Esophagus mucosa (tissue), 1 donor: ENCODE measurements at places on chromosomes 4 and X.

GRCh38 chr4:120105472-120105871 lies 38.8 kb upstream of the MAD2L1 start:
- no peak for ATAC-seq

DNA sequence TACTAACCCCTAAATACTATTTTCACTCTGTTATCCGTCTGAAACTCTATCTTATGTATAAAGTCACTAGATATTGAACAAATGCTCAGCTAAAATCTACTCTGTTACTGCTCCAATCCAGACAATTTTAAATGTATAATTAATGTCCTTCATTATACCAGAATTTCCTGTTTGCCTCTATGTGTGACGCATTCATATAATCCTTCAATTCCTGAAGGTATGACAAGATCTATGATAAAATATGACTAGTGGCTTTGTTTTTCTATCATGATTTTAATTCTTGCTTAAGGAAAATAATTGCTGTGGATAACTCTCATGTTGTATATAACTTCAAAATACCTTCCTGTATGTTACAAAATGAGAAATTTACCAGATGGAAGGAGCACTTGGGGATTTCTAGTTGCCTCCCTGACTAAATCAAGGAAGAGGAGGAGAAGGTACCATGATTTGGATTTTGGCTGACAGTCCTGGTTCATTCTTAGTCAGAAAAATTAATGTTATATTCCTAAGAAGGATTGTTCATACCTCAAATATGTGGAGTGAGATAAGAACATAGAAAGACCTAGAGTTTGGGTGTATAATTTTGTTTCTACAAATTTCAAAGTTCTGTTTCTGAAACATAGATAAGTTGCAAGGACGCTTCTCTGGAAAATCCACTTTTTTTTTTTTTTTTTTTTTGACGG lies 4.9 kb downstream of the CXCL6 start:
- peak; percentile 78 for ATAC-seq

DNA sequence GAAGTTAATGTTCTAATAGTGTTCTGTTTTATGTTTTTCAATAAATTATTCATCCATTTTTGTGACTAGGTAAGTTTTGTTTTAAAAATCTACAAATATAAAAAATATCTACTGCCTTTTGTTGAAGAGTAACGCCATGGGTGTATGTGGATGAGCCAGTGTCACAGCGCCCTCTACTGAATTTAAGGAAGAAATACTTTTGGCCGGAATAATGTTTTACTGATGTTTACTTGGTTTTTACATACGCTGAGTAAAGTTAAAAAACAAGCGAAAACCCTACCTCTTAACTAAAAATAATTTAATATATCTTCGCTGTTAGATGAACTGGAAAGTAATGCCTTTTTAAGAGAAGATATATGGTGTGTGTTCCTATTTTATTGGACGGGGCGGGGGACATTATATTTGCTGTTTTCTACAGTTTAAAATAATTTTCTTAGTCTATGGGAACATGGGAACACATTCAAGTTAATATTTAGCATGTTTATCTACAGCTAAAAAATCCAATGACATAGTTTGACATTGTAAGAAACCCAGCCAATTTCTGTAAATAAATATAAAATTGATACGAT lies 86.1 kb downstream of the CPE start:
- ATAC-seq = peak; percentile 48

DNA sequence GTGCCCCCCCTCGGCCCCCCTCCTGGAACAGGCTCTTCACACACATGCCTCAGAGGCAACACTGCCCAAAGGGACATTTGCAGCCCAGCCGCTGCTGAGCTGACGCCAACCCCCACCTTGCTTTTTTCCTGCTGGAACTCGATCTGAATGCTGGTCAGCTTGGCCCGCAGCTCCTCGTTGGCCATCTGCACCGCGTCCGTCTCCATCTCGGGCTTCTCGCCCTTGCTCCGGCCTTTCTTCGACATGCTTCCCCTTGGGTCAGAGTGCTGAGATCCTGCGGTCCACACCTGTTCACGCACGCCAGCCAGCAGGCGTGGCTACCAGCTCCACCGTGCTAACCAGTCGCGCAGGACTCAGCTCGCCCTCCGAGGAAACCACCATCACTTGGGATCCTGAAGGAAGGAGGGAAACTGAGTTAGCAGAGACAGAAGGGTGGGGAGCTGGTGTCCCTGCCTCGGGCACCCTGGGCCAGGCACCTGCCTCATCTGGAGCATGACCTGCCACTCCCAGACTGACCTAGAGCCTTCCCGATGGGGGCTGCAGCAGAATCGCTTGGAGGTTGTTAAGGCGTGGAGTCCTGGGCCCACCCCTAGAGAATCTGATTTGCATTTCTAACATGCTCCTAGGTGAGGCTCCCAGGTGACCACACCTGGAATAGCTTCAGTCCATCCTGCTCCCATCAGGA lies 87.6 kb downstream of the JAKMIP1 start:
- no peak for ATAC-seq

- ATAC-seq = no peak
Observed at GRCh38 chr4:5959211-5959982, 58.8 kb downstream of the C4orf50 start.

DNA sequence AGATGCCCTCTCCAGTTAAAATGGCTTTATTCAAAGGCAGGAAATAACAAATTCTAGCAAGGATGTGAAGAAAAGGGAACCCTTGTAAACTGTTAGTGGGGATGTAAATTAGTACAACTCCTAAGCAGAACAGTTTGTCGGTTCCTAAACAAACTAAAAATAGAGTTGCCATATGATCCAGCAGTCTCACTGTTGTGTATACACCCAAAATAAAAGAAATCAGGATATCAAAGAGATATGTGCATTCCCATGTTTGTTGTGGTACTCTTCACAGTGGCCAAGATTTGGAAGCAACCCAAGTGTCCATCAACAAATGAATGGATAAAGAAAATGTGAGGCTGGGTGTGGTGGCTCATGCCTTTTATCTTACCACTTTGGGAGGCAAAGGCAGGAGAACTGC lies 36.1 kb downstream of the ADH7 start:
- no peak for ATAC-seq

DNA sequence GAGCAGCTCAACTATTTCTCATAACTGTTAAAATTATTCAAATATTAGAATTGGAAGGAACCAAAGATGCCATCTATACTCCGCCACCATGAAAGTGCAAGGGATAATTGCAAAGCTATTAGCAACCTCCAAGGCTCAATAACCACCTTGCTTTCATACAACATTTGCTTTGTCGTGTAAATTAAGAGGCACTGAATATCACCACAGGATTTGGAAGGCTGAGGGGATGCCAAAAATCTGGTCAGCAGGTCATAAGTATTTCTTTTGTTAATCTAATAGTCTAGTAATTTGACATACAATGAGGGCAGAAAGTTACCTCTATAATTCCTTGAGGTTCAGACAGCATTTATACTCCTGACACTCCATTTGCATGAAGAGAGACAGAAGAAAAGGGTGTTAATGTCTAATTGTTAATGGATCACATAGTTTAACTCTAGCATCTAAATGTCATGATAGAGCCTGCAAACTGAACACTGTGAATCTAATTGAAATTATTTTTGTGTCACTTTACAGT lies 200.9 kb upstream of the DIAPH2 start:
- ATAC-seq = no peak

DNA sequence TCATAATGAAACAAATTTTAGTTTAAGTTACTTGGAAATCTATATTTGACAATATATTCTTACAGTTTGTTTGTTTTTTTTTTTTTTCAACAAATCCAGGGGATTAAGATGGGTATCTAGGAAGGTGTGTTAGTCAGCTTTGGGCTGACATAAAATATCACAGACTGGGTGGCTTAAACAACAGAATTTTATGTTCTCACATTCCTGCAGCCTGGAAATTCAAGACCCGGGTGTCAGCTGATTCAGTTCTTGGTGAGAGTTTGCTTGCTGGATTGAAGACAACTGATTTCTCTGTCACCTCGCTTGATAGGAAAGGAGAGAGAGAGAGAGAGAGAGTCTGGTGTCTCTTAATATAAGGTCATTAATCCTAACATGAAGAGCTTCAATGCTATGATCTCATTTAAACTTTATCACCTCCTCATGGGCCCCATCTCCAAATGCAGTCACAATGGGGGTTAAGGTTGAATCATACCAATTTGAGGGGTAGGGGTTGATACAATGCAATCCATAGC lies 465.2 kb downstream of the CENPC start:
- no peak for ATAC-seq

GRCh38 chr4:176319704-176320339 lies at the start of gene SPCS3:
SPCS3 (plus strand) TSS chr4:176319966; CDS start chr4:176320077, 111 bp downstream.
- ATAC-seq = peak; percentile 100

DNA sequence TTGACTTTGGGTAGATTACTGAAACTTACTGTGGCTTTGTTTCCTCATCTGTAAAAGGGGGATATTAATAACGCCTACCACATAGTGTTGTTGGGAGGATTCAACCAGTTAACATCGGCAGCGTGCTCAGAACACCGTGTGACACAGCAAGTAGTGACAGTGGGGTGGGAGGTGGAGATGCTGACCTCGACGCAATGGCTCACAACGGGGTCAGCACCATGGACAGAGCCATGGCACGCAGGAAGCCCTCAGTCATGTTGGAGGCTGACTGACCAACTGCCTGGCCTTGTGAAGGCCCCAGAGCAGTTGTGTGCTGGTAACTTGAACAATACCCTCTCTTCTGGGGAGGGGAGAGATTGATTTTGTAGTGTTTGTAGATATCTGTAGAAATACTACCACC lies 93.2 kb downstream of the WFS1 start:
- no peak for ATAC-seq

GRCh38 chr4:74840936-74841509 lies 46.7 kb upstream of the BTC start:
- ATAC-seq = no peak
